NCI-H1436 (cell line): ENCODE measurements at places on chromosomes 3 and 15.

DNA sequence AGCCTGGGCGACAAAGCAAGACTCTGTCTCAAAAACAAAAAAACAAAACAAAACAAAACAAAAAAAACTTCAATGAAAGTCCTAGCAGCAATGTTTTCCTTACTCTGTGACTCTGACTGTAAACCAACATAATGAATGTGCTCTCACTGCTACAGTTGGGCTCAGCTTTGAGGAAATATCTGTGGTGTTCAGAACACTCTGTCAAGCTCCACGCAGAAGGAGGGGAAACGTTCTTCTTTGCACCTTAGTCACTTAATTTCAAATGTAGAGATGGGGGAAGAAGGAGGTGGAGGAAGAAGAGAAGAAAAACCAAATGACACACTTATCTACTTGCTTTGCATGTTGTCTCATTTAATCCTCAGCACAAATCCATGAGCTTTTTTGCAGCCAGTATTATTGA is 107.1 kb upstream of the UBE3A start:
- no peak for DNase-seq

GRCh38 chr3:186843039-186843432 is 526 bp downstream of the ADIPOQ start:
- no peak for DNase-seq

- no peak for DNase-seq
Measured at GRCh38 chr15:39108021-39108420, 472.9 kb upstream of the THBS1 start.

- DNase-seq, result no peak
Measured at GRCh38 chr15:55740981-55741832, 1.7 kb downstream of the PRTG start.

DNA sequence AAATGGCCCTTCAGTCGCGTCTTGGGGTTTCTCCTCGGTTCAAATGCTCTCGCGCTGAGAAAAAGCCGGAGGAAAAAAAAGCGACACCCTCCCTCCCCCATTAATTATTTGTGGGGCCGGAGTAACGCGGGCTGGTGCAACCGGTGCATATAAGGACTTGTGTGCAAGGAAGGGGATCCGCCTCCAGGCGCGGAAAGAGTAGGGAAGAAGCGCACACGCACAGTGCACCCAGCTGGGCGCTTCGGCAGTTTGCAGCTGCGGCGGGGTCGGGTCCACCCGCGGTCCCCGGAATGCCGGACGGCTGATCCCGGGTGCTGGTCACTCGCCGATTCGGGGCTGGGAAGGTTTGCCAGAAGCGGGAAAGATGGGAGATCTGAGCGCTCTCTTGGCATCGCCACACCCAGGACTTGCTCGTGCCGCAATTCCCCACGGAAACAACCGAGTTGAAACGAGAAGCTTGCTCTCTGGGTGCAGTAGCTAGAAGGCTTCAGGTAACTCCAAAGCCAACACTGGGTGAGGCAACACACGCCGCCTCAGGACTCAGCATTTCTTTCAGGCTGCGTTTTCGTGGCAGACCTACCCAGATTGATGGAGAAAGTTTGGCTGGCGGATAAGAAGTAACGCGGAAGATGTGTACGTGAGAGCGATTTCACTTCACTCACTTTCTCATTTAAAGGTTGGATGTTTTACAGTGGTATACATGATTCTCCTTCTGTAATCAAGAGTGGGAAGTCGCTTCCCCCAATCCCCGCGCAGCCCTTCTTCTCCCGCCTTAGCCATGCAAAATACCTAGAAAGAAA is 720 bp upstream of the TNIK start:
- peak; percentile 65 for DNase-seq

DNA sequence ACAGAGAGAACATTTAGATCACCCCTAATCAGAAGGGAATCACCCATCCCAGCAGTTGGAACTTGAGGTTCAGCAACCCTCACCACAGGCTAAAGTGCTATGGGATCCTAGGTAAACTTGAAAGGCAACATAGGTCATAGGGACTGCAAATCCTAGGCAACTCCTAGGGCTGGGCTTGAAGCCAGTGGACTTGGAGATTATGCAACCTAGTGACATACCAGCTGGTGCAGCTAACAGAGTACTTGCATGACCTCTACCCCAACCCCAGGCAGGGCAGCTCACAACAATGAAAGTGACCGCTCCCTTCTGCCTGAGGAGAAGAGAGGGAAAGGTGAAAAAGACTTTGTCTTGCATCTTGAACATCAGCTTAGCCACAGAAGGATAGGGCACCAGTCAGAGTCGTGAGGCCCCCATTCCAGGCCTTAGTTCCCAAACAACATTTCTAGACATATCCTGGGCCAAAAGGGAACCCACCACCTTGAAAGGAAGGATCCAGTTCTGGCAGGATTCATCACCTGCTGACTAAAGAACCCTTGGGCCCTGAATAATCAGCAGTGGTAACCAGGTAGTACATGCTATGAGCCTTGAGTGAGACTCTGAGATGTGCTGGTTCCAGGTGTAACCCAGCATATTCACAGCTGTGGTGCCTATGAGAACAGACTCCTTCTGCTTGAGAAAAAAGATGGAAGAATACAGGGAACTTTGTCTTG is 37.6 kb upstream of the FBN1 start:
- no peak for DNase-seq

- no peak for DNase-seq
Measured at GRCh38 chr3:41002104-41002503, 197.2 kb upstream of the CTNNB1 start.

GRCh38 chr15:66775127-66776105 is 73.4 kb downstream of the SMAD6 start:
- no peak for DNase-seq

DNA sequence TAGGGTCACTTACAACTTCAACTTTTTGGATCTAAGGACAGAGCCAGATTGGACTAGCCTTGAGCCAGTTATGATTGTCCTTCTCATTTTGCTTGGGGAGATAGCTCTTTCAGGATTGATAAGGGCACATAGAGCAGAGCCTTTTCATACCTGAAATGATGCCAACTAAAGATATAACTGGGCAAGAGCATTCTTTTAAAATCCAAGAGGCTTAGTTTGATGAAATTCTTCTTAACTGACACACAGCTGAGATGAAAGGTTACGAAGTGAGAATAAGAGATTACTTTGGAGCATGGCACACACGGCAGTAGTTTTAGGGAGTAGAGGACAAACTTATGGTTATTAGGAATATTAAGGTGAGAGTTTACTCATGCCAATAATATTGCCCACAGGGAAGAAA is 12.7 kb downstream of the CD200 start:
- DNase-seq, result no peak

GRCh38 chr15:57675481-57676181 is 30.9 kb upstream of the POLR2M start:
- no peak for DNase-seq

DNA sequence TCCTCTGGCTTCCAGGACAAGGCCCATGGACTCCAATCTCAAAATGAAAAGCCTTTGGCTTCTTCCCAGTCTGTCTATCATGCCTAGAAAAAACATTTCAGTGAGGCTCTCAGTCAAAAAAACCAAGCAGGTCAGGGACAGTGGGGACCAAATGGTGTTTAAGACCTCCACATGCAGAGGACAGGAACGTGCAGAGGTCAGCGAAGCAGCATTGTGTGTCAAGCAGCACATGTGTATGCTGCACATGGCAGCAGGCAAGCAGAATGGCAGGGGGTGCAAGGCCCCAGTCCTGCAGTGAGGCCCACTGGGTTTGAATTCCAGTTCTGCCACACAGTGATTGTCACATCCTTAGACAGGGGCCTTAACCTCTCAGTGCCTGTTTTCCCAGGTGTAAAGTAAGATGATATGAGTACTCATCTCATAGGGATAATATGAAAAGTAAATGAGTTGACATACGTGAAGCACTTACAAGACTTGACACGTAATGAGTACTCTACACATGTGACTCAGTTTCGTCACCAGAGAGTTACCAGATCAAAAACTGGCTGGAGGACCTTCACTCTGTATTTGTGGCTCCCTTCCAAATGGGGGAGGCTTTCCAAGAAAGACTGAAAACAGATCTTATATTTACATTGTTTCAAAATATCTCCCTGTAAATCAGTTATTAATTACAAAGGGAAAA is 11.2 kb downstream of the STIMATE start:
- DNase-seq, result no peak

DNA sequence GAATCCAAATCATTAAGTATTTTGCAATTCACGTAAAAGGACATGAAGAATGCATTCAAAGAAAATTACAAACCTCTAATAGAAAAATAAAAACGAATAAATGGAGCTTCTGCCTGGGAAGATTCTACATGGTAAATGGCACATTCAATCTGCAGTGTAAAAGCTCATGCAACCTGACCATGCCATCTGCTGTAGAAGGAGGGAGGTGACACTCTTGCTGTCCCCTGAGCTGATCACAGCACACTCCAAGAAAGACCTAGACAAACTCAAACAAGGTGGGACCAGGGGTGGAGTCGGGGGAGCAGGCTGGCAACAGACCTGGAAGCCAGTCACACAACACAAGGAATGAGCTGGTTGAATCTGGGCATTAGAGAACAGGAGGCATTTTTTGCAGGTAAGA is 101.8 kb downstream of the BDH1 start:
- no peak for DNase-seq

GRCh38 chr3:44510000-44510368 is 32.5 kb upstream of the ZNF445 start:
- DNase-seq, result no peak

DNA sequence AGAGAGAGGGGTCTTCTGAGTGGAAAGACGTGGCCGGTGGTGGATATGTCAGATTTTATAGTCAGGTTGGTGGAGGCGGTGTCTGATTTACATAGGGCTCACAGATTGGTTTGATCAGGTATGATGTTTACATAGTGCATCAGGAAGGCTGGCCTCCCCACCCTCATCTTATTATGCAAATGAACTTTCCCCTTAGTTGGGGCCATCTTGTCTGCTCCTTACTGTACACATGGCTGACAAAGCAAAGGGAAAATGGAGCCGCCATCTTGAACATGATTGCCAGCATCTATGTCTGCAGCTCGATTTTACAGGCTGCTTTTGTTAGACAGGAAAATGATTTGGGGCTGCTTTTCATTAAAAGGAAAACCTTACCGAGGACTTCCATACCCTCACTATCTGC is 19.9 kb downstream of the SQOR start:
- no peak for DNase-seq

- peak; percentile 2 for DNase-seq
Measured at GRCh38 chr15:84633311-84634227, 20.5 kb downstream of the WDR73 start.

GRCh38 chr3:112303764-112304325 is 9.8 kb upstream of the SLC9C1 start:
- no peak for DNase-seq

GRCh38 chr15:61295239-61295638 is 66.1 kb upstream of the RORA start:
- no peak for DNase-seq

DNA sequence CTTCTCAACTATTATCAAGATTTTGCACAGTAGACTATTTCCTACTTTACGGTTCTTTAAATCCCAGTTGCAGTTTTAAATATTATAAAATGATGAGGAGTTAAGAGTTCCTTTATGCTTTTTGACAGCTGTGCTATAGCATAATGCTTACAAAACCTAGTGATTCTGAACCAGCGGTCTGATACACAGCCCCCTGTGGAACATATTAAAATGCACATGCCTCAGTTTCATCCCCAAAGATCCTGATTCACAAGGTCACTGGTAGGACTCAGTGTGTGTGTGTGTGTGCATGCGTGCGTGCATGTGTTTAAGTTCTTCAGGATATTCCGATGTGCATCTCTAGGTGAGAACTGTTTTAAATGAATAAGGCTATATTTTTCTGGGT is 330.1 kb upstream of the TPM1 start:
- no peak for DNase-seq

- no peak for DNase-seq
Measured at GRCh38 chr3:186917512-186918312, 12.6 kb upstream of the ST6GAL1 start.

GRCh38 chr15:91135201-91136130 is 35.4 kb downstream of the SV2B start:
- DNase-seq, result no peak
